ENCODE measurements at places on chromosomes 7 and 10.

DNA sequence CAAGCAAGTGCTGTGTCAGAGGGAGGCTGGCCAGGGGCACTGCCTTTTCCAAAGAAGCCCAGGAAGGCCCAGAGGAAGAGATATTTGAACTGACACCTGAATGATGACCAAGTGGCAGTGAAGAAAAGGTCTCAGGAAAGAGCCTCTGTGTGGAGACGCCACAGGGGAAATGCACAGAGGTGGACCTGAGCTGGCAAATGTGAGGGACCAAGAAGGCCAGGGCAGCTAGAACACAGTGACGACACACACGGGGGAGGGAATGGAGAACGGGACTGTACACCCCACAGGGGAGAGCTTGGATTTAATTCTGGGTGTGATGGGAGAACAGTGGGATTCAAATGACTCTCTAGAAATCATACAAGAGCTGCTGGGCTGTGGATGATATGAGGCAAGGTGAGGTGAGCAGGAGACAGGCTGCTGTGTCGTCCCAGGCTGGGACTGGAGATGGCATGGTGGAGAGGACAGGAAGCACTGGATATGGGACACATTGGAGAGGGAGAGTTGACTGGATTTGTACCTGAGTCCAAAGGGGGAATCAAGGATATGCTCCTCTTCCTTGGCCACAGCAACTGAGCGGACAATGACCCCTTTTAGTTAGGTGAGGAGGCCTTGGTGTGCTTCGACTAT is 84.2 kb upstream of the DDC start:
- no peak for DNase-seq

DNA sequence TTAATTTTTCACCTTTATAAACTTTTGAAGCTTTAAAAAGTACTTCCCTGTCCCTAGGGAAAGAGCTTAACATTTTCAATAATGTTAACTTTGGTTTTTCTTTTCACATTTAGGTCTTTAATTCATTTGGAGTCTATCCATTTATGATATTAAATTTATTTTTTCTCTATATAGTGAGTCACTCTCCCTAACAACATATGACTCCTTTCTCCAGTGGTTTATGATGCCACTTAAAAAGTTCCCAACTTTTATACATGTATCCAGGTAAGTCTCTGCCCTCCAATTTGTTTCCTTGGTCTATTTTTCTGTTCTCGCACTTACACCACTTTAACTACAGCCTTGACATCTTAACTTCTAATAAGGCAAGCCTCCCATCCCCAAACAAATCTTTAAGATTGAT is 3.5 kb downstream of the CACUL1 start:
- no peak for DNase-seq

GRCh38 chr10:24553051-24553612 is 170.6 kb downstream of the ARHGAP21 start:
- DNase-seq: no peak

GRCh38 chr10:43196981-43197833 is 59.0 kb downstream of the CSGALNACT2 start:
- no peak for DNase-seq

DNA sequence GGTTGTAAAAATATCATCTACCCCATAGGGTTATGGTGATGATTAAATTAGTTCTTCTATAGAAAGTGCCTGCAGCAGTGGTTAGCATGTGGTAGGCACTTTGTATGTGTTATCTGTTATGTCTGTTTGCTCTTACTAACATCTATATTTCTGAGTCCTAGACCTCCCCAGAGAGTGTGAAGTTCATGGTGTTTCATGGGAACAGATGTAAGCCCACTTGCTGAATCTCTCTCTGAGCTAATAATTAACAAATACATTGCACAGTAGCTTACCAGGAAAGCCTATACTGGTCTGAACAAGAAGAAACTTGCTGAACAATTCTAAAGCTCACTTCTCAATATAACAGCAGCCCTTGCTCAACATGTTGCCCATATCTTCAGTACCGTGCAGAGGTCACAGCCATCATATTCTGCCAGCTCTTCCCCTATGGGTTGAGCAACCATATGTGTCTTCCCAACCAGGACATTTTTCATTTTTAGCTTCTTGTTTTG is 100.1 kb downstream of the NPSR1 start:
- no peak for DNase-seq

DNA sequence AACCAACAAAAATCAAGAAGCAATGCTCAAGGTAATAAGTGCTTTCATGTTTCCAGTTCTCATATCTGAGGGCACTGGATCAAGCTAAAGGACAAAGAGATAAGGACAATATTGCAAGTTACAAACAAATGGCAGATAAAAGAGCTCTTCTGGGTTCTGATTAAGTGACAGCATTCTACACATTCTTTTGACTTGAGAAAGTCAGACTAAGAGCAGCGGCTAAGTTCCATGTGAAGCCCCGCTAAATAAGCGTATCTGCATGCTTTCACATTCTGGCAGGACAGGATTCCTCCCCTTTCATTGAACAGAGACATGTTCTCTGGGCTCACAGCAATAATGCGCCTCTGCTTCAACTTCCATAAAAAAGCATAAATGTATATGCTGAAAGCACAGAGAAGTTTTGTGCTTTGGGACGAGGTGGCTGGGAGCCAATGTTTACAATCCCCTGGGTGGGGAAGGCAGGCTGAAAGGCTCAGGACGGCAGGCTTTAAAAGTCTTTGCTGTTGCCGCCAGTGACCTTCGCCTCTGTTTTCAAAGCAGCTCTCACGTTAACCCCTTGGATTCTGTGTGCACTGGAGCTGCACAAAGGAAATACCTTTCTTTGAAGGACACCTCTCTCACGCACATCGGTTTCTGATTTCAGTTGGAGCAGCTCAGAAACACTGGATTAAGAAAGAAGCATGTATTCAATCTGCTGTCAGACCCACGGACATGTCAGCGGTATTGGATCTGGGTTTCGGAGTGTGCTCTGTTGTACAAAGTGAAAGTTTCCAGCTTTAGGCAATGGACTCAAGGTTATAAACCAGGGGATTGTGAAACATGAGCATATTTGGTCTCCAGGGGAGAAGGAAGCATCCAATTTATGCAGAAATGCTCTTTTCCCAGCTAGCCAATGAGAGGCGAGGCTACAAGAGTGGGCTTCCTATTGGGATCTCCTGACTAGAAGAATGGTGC is 105.4 kb upstream of the FAM133B start:
- DNase-seq: no peak

GRCh38 chr10:79178614-79179163 is 109.9 kb downstream of the ZMIZ1 start:
- no peak for DNase-seq

- no peak for DNase-seq
Measured at GRCh38 chr10:119715628-119716505, 10.0 kb upstream of the INPP5F start.

Measured in immature natural killer cell (primary cell).